Gastroesophageal sphincter (tissue), 4 donors: ENCODE measurements at places on chromosomes 16 and 17.
A peak's percentile ranks its signal among the peaks of the same experiment; 100 is the strongest.

- ATAC-seq: no peak
These were observed 17.1 kb downstream of the C16orf74 start for GRCh38 chr16:85733839-85734170.

GRCh38 chr17:8060274-8060673 lies 21.4 kb downstream of the ALOX15B start:
- peak; percentile 38 for ATAC-seq

DNA sequence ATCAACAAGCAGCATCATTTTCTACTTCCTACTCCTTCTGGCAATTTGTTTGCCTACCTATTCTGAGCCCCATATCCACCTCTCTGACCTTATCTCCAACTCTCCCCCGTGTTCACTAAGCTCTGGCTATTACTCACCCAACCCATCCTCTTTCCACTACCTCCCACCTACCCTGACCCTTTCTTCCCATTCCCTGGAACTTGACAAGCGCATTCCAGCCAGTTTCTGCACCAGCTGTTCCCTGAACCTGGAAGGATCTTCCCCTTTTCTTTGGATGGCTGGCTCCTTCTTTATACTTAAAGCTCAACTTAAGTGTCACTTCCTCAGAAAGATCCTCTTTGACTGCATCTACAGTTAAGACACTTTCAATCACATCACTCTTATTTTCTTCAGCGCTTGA lies 2.2 kb downstream of the DCUN1D3 start:
- no peak for ATAC-seq

DNA sequence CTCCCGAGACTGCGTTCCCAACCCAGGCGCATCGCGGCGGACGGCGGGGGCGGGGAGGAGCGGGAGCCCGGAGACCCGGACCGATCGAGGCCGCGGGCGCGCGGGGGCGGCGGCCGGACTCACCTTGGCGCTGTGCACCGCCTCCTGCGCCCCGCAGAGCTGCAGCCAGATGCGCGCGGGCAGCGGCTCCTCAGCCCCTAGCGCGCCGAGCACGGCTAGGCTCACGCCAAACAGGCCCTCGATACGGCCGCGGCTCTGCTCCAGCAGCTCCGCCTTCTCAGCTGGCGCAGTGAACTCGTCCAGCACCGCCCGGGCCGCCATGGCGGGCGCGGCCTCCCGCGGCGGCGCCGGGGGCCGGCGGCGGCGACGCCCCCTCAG lies 339 bp downstream of the N4BP1 start:
- ATAC-seq: peak; percentile 84

- ATAC-seq: peak; percentile 82
These were observed 5.4 kb upstream of the G6PC1 start for GRCh38 chr17:42895185-42895555.

- ATAC-seq: no peak
These were observed 54.7 kb downstream of the HS3ST3B1 start for GRCh38 chr17:14355556-14355955.

- no peak for ATAC-seq
These were observed 8.5 kb upstream of the JPH3 start for GRCh38 chr16:87593710-87594258.

DNA sequence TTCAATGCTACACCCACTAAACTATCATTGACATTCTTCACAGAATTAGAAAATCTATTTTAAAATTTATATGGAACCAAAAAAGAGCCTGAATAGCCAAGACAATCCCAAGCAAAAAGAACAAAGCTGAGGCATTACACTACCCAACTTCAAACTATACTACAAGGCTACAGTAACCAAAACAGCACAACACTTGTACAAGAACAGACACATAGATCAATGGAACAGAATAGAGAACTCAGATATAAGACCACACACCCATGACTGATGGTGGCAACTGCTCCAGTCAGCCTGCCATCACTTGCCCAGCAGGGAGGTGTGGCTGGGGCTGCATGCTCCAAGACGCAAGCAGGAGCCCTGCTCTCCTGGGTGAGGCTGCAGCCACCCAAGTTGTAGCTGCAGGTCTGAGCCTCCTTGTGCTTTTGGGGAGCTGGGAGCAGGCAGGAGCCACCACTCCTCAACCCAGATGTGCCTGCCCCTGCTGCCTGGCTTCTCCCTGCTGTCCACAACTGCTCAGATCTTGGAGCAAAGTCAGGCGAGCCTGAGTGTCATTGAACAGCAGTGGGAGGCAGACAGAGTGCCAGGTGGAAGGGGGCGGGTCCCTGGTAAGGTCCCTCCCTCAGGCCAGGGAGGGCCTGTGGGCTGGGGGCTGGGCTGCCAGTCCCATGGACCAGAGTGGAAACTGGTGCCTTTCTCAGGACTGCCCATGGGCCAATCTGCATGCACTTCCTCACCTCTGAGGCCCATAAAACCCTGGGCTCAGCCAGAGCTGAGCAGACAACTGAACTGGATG lies 24.7 kb downstream of the SSH2 start:
- ATAC-seq: no peak

DNA sequence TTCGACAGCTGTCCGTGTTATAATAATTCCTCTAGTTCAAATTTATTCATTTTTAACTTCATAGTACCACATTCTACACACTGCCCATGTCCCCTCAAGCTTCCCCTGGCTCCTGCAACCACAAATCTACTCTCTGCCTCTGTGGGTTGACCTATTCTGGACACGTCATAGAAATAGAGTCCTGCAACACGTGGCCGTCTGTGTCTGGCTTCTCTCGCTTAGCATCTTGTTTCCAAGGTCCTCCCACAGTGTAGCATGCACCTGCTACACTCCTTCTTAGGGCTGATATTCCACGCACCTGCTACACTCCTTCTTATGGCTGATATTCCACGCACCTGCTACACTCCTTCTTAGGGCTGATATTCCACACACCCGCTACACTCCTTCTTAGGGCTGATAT lies 16.5 kb downstream of the SCGB1C2 start:
- ATAC-seq: no peak

DNA sequence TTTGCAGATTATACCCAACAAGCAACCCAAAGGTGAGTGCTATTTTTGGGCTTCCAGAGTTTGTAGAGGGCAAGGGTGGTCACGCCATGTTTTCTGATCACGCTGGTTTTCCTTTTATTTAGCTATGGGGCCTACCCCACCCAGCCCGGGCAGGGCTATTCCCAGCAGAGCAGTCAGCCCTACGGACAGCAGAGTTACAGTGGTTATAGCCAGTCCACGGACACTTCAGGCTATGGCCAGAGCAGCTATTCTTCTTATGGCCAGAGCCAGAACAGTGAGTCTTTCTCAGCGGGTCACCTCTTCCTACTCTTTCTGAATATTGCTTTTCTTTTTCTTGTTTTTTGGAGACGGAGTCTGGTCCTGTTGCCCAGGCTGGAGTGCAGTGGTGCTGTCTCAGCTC lies 2.5 kb downstream of the FUS start:
- no peak for ATAC-seq

DNA sequence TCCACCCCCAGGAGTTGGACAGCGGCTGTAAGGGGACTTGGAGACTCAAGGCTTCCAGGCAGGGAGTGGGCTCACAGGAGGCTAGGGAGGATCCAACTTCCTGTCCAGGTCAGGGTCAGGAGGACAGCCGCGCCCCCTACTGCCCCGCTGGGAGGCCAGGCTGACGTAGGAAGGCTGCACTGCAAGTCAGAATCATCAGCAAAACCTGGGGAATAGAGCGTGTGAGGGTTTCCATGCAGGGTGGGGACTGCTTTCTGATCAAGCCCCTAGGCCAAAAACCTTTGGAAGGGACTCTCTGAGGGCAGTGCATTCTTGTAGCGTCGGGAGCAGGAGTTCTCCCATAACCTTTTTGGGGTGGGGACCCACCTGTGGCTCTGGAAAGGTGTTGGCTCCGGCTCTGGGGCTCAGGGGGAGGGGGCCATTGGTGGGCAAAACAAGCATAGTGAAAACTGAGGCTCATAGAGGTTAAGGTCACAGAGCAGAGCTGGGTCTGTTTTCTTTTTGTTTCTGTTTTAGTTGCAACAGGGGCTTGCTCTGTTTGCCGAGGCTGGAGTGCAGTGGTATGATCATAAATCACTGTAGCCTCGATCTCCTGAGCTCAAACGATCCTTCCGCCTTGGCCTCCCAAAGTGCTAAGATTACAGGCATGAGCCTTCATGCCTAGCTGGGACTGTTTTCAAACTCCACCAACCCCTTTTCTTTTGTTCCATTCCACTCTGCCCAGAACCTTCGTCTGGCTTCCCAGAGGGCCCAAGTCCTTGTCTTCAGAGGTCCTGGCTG lies 22.1 kb downstream of the RAI1 start:
- ATAC-seq: no peak
